NK-92 treated with Interleukin-12 subunit alpha and Interleukin-12 subunit beta, amount 100 ng/mL, for 24 hours (cell line): ENCODE measurements at places on chromosomes 6 and 20.
A peak's percentile ranks its signal among the peaks of the same experiment; 100 is the strongest.

DNA sequence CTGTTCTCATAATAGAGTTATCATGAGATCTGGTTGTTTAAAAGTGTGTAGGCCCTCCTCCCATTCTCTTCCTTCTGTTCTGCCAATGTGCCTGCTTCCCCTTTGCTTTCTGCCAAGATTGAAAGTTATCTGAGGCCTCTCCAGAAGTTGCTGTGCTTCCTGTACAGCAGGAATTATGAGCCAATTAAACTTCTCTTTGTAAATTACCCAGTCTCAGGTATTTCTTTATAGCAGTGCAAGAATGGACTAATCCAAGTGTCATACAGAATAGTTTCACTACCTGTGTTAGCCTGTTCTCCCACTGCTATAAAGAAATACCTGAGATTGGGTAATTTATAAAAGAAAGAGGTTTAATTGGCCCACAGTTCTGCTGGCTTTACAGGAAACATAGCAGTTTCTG lies 100.0 kb downstream of the CD24 start:
- no peak for DNase-seq

GRCh38 chr20:57396984-57397692 lies 5.9 kb downstream of the RBM38 start:
- no peak for DNase-seq

GRCh38 chr20:14956026-14956425 lies 618.6 kb upstream of the FLRT3 start:
- no peak for DNase-seq

GRCh38 chr20:58694241-58695083 lies 1.9 kb downstream of the NPEPL1 start:
- DNase-seq, result no peak

DNA sequence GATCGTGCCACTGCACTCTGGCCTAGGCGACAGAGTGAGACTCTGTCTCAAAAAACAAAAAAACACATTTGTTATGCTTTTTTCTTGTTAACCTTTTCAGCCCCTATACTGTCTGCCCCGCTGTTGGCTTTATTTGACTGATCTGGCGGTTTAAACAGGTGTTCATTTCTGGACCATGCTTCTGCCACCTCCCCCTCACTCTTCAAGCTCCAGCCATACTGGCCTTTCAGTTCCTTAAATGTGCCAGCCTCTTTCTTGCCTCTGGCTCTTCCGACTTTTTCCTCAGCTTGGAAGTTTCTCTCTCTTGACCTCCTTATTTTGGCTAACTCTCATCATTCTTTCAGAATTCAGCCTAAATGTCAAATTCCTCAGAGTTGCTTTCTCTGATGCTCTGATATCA lies 35.2 kb upstream of the TXLNB start:
- no peak for DNase-seq

DNA sequence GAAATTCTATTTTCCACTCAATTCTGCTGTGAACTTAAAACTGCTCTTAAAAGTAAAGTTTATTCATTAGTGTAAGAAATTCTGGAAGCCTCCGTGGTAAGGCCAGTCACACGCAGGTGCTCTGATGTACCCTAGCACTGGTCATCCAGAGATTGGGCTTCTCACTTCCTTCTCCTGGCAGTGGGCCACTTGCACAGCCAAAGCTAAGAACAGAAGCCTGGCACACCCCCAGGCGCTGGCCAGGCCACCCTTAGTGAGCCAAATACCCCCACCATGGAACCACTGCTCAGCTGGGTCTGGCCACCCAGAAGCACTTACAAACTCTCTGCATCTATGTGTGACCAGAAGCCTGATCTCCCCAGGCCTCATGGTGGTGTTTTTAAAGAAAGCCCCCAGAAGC lies 35.3 kb upstream of the ARFGEF2 start:
- no peak for DNase-seq

GRCh38 chr6:163876391-163876790 lies 461.9 kb downstream of the QKI start:
- no peak for DNase-seq

DNA sequence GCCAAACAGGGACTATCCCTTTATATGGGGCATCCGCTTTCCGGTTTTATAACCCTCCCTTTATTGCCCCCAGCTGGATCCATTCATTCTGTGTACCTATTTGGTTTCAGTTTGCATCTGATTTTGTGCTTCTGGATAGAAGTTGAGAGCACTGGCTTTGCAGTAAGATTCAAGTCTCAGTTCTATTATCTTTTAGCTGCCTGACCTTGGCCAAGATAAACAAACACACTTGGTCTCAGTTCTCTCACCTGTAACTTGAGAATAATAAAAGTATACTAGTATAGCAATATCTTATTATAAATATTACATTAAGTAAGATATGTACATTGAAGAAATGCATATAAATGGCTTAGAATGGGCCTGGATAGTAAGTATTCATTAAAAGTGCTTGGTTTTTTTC lies 182.4 kb upstream of the TSHZ2 start:
- no peak for DNase-seq

DNA sequence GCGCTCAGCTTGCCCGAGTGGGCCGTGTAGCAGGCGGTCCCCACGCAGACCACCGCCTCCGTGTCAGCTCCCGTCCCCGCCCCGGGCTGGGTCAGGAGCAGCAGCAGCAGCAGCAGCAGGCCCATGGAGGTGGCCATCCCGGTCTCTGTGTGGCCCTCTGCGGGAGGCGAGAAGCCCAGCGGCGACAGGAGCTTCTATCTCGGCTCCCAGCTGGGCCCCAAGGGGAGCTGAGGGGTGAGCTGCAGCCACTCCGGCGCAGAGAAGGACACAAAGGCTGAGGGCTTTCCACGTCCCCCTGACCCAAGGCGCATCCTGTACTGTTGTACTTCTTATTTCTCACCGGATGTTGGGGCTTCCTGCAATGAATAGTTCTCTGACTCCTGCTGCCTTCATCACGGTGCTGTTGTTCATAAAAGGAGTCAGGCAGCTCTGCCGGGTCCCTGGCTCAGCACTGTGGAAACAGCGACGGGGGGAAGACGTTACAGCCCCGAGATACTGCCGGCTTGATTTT lies at the start of gene CD93:
CD93 (minus strand) TSS at position 269 of the 511 bp plus-strand sequence; CDS start at position 137, 132 bp downstream.
- peak; percentile 56 for DNase-seq

- DNase-seq, result no peak
Observed at GRCh38 chr20:19725814-19726525, 32.1 kb upstream of the RIN2 start.

DNA sequence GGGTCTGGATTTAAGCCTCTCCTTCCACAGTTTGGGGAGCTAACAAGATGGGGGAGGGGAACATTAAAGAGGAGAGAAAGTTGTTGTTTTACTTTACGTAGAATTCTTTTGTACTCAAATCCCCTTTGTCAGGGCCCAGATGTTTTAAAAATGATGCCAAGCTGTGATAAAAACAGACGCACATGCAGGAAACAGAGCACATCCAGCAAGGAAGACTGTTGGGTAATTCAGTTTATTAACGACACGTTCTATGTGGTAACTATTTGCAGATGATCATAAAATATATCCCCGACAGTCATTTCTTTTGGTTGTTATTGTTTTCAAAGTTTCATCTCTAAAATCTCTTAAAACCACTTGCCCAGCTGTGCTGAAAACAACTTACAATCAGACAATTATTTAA lies 307.0 kb upstream of the PRDM1 start:
- DNase-seq, result no peak

DNA sequence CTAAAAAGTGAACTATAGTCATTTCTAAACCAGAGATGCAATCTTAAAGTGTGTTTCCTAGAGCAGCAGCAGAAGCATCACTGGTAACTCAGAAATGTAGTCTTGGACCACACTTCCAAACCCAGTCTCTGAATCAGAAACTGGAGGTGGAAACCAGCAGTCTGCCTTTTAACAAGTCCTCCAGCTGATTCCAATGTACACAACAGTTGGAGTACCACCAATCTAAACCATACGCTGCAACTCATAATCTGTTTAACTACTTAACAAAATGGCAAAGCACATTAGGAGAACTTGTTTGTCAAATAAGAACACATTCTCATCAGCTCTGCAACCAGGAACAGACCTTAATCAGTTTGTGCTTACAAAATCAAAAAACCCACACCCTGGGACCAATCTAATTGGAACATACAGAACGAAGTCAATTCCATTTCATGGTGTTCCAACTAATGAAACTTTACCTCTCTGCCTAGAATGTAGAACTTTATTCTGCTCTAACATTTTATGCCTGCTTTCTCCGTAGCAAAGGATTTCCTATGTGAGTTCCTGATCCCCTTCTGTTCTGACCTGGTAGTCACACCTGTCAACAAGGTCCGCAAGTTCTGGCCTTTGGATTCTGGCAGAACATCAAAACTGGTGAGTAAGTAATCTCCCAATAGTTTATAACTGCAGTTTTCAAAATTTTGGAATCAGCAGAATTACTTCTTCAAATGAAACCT lies 390.4 kb downstream of the HTR1B start:
- no peak for DNase-seq
